ENCODE measurements at places on chromosomes 16 and 17. TPM values are rescaled to one million over a fixed set of nuclear protein-coding genes. Genes with fewer than 3 reads are reported as not detected.

RAB11FIP4 gene
- total RNA-seq, result 40.7 TPM

CDK3 gene
- 16.8 TPM for total RNA-seq

NOG gene
- total RNA-seq, result 0.32 TPM

ACADVL gene
- total RNA-seq, result 1,007 TPM

CACNG1 gene
- not detected for total RNA-seq

MYO1D gene
- total RNA-seq, result 166 TPM

KRT32 gene
- total RNA-seq, result not detected

CDH11 gene
- total RNA-seq, result 6.4 TPM

TTLL6 gene
- total RNA-seq, result 10.7 TPM

FOXJ1 gene
- total RNA-seq, result 2.2 TPM

VTN gene
- total RNA-seq, result 0.23 TPM

CCL22 gene
- 0.16 TPM for total RNA-seq

OTOP2 gene
- 135 TPM for total RNA-seq

SOST gene
- not detected for total RNA-seq

TBC1D3C gene
- total RNA-seq, result not detected

CNGB1 gene
- 2.0 TPM for total RNA-seq

TMEM100 gene
- total RNA-seq, result 7.5 TPM

GRCh38 chr17:80104956-80105375 is 3.6 kb downstream of the GAA start:
- DNase-seq, result no peak

DNA sequence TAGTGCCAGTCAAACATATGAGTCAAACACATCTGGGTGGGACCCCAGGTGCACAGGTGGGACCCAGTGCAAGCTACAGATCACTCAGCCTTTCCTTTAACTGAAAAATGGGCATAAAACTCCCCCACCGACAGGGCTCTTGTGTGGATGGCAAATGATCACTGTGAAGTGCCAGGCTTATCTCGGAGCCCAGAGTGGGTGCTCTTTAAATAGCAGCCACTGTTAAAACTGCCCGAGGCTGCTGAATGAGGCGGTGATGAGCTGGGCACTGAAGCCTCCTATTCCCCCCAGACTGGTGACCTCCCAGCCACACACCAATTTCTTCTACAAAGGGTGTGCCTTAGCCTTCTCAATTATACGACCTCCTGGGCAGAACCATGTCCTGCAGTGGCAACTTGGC is 433.8 kb downstream of the SLC39A11 start:
- no peak for DNase-seq

DNA sequence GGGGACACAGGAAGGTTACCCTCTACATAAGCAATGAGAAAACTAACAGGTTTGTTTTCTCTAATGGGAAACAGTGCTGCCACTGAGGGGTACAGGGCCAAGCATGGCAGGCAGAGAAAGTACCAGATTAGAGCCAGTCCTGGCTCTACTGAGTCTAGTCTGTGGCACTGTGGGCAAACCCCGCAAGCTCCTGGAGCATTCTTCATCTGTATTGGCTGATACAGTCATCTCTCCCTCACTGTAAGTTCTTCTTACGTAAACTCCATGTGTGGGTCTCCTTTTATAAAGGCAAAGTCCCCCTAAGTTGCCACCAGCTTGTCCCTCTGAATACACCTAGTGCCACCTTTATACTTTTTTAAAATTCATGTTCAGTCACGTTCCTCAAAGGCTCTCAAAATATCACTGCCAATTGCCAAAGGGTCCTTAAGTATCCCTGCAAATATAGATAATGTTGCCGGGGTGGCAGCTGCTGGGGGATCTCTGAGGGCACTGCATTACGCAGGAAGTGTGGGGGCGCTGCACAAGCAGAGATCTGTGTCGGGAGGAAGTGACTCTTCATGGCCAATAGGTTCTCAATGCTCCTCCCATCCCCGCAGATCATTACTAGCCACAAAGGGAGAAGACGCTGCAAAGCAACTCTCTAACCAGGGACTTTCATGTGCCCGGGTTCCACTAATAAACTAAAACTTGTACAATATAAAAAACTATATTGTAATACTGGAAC is 18.8 kb downstream of the XPO6 start:
- DNase-seq, result peak; percentile 54

DNA sequence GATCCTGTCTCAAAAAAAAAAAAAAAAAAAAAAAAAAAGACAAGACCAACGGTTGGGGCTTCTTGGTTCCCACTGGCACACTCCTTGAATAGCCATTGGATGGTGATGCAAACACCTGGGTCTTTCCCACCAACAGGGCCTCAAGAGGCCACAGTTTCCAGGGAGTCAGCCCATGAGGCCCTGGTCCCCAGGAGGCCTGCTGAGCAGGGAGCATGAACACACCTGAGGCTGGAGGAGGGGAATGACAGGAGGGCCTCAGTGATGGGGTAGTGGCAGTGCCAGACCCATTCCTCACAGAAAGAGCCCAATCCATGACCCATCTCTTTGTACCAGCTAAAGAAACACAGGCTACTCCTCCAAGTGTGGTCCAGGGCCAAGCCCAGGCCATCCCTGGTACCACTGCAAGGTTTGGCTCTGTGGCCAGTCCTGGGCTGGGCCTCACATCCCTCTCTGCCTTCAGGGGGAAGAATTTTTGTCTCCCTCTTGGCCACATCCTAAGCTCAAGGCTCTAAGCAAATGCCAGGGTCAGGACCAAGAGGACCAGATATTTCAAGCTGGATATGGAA is 13.9 kb downstream of the ARL2BP start:
- no peak for DNase-seq

- peak; percentile 78 for DNase-seq
Observed at GRCh38 chr16:17070882-17071592, 399.7 kb downstream of the XYLT1 start.

DNA sequence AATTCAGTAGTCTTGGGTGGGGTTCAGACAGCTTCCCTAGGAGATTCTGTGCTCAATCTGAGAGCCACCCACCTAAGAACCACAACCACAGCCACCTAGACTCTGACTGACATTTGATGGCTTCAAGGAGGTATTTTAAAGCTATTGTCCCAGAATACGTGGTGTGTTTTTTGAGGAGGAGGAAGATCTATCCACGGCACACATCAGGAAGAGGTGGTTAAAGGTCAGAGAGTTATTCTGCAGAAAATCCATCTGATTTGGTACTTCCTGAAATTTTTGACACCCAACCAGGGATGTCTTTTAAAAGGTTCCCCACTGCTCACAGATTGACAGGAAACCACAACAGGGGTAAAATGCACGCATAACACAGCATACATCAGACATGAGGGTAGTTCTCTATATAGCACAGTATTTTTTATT is 25.1 kb downstream of the SMARCE1 start:
- no peak for DNase-seq

DNA sequence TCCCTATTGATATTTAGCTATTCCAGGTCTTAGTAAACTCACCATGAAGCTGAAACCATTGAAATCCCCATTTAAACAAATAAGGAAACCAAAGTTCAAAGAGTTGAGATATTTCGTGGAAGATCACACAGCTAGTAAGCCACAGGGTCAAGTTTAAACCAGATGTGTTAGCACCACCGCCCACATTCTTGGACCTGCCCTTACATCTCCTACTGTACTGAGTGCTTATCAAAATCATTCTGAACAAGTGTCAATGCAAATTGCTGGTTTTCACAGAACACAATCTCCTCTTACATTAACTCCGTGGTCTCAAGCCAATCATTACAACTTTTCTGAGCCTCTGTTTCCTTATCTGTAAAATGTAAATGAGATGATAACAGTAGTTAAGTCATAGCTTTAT is 676.2 kb downstream of the CDH11 start:
- no peak for DNase-seq

GRCh38 chr17:79758271-79758670 is 19.7 kb upstream of the CBX2 start:
- no peak for DNase-seq

DNA sequence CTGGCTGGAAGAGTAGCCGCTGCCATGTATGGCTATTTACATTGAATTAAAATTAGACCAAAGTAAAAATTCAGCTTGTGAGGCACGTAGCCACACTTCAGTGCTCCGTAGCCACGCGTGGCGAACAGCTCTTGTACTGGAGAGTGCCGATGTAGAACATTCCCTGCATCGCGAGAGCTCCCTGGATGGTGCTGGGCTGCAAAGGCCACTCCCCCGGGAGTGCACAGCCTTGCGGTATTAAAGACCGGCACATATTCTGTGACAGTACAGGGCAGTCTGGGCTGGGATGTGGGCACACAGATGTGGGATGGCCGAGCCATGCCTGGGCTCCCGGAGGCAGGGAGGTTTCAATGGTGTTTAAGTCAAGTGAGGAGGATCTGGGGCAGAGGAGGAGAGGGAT is 102.2 kb downstream of the CMIP start:
- no peak for DNase-seq

- DNase-seq, result no peak
Observed at GRCh38 chr16:86306811-86307513, 203.4 kb upstream of the FOXF1 start.

DNA sequence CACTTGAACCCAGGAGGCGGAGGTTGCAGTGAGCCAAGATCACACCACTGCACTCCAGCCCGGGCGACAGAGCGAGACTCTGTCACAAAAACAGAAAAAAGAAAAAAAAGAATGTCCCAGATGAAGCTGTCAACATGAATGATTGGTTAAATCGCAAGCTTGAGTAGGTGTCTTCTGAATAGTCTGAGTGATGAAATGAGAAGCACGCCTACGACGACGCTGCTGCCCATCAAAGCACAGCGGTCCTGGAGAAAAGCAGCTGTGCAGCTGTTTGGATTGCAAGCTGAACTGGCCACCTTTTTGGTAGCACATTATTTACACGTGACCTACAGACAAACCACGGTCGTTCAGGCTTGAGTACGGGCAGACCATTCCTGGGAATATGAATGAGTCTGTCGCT is 12.5 kb downstream of the ADCY9 start:
- DNase-seq, result peak; percentile 8

- no peak for DNase-seq
Observed at GRCh38 chr17:15343749-15344148, 2.4 kb upstream of the TEKT3 start.

DNA sequence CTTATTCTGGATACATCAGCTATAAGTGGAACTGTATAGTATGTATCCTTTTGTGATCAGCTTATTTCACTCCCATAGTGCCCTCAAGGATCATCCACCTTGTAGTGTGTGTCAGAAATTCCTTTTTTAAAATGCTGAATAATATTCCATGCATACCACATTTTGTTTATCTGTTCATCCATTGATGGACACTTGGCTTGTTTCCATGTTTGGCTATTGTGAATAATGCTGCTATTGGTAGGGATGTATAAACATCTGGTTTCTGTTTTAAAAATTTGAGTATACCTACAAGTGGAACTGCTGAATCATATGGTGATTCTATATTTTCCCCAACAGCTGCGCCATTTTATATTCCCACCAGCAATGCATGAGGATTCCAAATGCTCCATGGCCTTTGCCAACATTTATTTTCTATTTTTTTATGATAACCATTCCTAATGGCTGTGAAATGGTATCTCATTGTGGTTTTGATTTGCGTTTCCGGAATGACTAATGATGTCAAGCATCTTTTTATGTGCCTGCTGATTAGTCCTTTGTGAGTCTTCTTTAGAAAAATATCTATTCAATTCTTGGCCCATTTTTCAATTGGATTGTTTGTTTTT is 11.6 kb downstream of the RCVRN start:
- DNase-seq, result no peak

- peak; percentile 32 for DNase-seq
Observed at GRCh38 chr16:23330583-23331249, 28.6 kb downstream of the SCNN1B start.

GRCh38 chr17:10735251-10735650 is 5.4 kb upstream of the TMEM220 start:
- DNase-seq, result no peak

- DNase-seq, result no peak
Observed at GRCh38 chr17:65183736-65184135, 46.6 kb downstream of the RGS9 start.

- DNase-seq, result no peak
Observed at GRCh38 chr17:37494401-37494831, 4.7 kb downstream of the DUSP14 start.

GRCh38 chr16:2963723-2964474 is at the start of gene KREMEN2:
Gene KREMEN2 (plus strand): TSS chr16:2964275. CDS start chr16:2964521, 246 bp downstream.
- peak; percentile 59 for DNase-seq

DNA sequence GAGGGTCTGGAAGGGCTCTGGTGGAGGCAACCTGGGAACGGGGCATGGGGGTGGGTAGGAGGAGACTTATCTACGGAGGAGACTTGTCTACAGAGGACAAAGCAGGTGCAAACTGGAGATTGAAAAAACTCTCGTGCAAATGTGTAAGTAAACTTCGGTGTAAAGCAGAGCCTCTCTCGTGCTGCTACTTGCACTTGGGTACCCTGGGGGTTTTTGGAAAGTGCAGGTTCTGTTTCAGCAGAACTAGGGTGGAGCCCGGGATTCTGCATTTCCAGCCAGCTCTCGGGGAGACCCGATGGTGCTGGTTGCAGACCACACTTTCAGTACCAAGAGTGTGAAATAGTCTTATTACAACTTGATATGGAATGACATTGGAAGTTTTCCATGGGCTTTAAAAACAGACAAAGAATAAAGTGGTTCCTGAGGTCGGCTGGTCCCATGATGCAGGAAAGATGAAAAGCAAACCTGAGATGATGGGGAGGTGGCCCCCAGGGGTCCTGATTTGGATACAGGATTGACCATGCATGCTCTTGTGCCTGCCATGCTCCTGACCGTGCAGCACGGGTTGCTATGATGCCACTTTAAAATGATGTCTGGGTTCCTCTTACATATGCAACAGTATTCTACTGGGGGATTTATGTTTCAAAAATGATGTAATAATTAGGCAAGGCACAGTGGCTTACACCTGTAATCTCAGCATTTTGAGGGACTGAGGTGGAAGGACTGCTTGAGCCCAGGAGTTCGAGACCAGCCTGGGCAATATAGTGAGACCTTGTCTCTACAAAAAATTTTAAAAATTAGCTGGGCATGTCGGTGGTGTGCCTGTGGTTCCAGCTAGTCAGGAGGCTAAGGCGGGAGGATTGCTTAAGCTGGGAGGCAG is 69.3 kb downstream of the IRF8 start:
- DNase-seq, result no peak

- no peak for DNase-seq
Observed at GRCh38 chr17:27576477-27577083, 54.4 kb upstream of the LGALS9 start.

GRCh38 chr17:39761861-39762496 is 24.2 kb downstream of the GRB7 start:
- no peak for DNase-seq

GRCh38 chr16:22291020-22291419 is 6.2 kb upstream of the POLR3E start:
- DNase-seq, result no peak

Data from mucosa of descending colon (tissue), 3 donors.